Activated CD4-positive, alpha-beta T cell treated with anti-CD3 and anti-CD28 coated beads, Interleukin-2, amount 10 ng/mL, durations not matched to agents 7 days and 5 days (primary cell): ENCODE measurements at places on chromosomes 4 and X. TPM values are rescaled to one million over a fixed set of nuclear protein-coding genes. Genes with fewer than 3 reads are reported as not detected.

DNA sequence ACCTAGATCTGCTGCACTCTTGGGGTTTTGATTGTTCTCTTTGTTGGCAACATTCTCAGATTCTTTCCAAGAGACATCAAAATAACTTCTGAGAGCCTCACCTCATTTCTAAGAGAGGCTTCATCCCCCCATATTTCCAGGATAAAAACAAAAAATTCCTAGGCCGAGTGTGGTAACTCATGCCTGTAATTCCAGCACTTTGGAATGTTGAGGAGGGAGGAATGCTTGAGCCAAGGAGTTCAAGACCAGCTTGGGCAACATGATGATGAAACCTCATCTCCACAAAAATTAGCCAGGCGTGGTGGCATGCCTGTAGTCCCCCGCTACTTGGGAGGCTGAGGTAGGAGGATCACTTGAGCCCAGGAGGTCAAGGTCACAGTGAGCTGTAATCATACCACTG lies 477.0 kb downstream of the INPP4B start:
- no peak for DNase-seq

GRCh38 chr4:54712206-54712605 lies 54.4 kb downstream of the KIT start:
- DNase-seq, result no peak

DNA sequence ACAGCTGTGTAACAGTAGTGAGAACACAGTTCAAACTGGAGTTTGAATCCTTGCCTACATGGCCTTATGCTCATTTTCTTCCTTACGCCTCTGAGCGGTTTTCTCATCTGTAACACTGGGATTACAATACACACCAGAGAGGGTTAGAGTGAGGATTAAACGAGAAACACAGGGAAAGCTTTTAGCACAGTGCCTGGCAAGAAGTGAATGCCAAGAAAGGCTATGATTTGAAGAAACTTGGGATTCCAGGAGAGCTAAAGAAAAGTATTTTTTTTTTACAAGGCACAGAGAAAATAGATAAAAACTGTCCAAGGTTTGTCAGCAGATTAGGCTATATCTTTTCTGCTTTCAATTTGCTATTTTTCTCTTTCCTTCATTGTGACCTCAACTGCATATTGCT lies 246.4 kb downstream of the FBXW7 start:
- DNase-seq, result no peak

- no peak for DNase-seq
Observed at GRCh38 chr4:158581161-158581560, 59.5 kb downstream of the RXFP1 start.

DNA sequence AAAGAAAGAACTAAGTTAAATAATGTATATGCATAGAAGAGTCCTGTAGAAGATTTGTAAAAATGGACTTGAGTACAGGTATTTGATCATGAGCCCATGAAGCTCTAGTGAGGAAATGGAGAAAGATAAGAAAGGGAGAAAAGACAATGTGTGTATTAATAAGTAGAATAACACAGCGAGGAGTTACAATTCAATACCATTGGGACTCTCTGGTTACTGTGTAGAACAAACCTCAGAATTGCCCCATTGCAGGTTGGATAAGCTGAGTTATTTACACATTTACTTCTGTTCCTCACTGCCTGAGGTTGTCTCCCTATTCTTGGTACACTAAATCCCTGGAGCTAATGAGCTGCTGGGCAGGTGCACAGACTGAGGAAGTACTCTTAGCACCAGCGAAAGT lies 33.3 kb downstream of the BANK1 start:
- no peak for DNase-seq

- DNase-seq, result no peak
Observed at GRCh38 chrX:139121616-139122286, 408.8 kb upstream of the F9 start.

MAGEA12 gene
- total RNA-seq, result not detected

GUCY1A1 gene
- not detected for total RNA-seq

BTC gene
- not detected for total RNA-seq
